ENCODE measurements at places on chromosomes 13 and 19.

DNA sequence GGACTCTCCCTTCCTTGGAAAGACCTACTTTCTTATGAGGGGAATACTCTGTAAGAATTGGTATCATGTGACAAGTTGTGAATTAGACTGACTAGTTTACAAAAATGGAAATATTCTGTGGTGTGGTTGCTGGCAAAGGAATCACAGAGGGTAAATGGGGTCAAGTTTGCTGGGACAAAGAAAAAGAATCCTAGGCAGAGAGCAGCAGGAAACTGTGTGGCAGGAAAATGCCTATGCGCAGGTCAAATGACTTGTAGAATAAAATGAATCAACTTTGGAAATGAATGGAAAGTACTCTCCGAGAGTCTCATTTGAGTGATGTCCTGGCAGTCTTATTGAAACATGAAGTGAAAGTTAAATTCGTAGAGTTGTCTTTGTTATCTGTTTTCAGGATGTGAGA lies 1250.7 kb downstream of the UQCRFS1 start:
- DNase-seq: no peak

DNA sequence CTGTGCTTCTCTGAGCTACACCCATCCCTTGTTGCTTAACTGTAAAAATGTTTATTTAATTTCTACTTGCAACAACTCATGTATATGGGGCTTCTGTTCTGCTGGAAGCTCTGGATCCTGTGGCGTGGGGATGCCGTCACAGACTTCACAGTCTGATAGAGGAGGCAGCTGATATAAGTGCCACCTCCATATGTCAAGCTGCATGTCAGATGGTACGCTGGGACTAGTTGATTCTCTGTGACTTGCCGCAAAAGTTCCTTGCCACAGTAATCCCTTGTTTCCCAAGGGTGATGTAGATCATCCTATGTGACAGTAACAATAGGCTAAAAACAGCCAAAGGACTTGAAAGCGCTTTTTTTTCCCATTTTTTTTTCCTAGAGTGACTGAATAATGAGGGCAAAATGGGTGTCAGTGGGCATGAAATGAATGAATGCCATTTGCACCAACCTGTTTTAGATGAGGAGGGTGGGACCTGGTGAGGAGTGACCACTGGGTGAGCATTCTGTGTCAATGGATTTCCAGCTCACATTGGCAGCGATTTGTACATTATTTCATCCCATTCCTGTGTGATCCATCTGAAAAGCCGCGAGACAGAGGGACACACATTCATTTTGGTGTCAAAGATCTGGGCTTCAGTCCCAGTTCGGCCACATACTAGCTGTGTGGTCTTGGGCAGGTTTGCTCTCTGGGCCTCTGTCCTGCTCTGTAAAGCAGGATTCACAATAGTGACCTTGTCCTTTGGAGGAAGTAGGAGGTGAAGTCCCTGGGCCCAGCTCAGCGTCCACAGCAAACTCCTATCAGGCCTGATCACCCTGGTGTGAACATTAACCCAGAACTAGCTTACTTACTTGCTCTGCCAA lies 88.9 kb upstream of the RNF113B start:
- DNase-seq: no peak

- DNase-seq: no peak
These were observed 299.6 kb downstream of the TDRD3 start for GRCh38 chr13:60696602-60697001.

- no peak for DNase-seq
These were observed 75.0 kb upstream of the SLC15A1 start for GRCh38 chr13:98827449-98827848.

DNA sequence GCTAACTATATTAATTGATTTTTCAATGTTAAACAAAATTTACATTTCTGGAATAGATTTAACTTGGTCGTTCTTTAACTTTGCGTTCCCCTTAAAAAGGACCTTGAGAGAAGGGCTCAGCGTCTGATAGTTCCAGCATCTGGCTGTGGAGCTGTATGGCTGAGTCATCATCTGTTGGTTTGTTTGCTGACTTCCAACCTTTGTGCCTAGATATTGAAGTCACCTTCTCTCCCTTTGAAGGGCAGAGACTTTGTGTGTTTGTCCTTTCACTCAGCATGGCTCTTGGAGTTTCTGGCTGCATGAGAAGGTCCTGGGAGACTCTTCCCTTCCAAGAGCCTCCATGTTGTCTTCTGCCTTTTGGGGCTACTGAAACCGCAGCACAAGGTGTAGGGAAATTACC lies 16.6 kb upstream of the IRS2 start:
- DNase-seq: no peak

- DNase-seq: no peak
These were observed 13.3 kb downstream of the MKNK2 start for GRCh38 chr19:2037651-2038255.

All from fibroblast of skin of left biceps (primary cell).